HEK293T (cell line): ENCODE measurements at places on chromosomes 2 and 18.

DNA sequence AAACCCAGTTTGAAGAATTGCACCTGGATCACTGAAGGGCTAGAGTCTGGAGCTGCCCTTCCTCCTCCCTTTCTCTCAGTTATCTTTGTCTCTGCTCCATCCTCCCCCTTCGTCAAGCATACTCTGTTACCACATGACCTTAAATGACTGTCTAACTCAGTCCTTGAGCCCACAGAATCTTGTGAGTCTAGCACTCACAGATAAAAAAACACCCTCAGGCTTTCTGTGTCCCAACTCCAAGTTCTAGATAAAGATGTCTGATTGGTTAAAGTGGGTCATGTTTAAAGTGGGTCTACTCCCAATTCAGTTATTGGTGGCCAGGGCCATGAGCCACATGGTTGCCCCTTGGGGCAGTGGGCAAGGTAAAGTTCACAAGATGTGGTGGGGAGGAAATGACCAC, 53.5 kb upstream of the CYP1B1 start:
- no peak for DNase-seq

DNA sequence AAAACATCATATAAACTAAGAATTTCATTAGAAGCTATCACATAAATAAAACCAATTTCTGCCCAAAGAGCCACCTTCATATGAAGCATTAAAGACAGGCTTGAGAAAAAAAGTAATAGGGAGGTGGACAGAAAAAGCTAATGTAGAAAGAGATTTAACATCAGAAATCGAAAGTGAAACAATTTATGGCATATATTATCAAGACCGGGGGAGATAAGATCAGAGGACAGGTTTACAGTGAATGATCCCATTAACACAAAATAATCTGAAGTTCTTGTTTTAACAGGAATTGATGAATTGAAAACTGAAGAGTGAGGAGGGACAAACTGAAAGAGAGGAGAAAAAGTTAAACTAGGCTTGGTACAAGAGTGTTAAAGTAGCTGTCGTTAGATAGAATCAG, 786.3 kb upstream of the FSHR start:
- DNase-seq = no peak

DNA sequence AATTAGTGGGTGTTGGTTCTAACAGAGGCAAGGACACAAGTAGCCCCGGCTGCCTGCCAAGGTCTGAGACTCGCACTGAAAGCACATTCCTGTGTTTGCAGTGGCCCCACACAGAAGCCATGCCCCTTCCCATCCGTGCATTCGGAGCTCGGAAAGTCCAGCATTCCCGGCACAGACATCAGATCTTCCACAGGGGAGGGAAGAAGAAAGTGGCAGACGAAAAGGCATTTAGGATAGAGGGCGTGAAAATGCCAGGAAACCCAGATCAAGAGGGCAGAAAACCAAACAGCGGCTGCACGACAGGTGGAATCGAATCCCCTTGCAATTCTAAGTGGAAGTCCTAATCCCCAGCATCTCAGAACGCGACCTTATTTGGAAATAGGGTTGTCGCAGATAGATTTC, 105.5 kb upstream of the ASB18 start:
- DNase-seq = no peak

GRCh38 chr2:27681841-27682240, 18.2 kb downstream of the SLC4A1AP start:
- no peak for DNase-seq

GRCh38 chr2:202149155-202149762, 76.2 kb downstream of the KIAA2012 start:
- DNase-seq = no peak

GRCh38 chr2:42105330-42106256, 57.8 kb downstream of the PKDCC start:
- no peak for DNase-seq

DNA sequence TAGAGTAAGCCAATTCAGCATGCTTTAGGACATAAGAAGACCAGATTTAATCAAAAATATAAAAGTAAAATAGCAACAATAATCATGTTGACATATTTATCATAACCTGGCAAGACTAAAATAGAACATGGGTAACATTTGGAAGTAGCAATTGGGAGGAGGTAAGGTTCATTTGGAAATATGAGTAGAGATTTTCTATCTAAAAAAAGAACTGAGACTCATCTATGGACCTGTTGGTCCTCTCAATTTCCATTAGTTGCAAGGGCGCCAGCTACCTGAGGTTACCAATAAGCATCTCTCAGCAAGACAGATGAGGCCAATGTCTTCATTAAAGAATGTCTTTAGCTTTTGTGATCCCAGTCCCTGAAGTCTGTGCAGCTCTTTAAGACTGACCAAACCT, 196.0 kb downstream of the IRS1 start:
- DNase-seq = no peak

- no peak for DNase-seq
Measured at GRCh38 chr2:108588070-108588668, 53.9 kb downstream of the LIMS1 start.

DNA sequence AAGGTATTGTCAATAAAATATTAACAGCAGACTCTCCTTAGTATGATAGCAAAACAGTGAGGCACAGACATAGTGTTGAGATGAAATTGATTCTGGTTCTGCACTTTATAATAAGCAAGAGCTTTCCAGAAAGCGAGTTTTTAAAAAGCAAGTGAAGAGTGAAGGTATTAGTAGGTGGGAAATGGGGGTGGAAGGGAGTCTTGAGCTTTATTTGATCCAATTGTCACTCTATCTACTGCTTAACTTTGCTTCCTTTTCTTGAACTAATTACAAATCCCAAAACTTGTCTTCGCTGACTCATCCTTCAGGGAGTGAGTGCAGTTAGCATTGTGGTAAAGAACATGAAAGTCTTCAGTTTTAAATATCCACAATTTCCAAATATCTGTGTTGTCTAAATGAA, 120.6 kb upstream of the BOD1L2 start:
- no peak for DNase-seq

DNA sequence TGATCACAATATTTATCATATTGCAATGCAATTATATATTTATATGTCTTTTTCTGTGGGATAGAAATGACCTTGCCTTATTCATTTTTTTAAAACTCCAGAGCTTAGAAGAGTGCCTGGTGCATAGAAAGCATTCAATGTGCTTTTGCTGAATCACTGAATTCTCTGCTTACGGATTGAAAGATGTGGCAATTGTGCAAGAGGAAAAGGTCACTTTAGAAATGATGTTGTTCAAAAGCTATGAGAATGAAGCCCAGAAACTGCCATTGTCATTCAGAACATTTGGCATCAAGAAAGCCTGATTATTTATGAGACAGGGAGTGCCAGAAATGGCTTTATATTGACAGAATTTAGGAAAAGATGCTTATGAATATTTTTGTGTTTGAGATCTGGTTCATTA, 678.6 kb upstream of the CDH2 start:
- no peak for DNase-seq

DNA sequence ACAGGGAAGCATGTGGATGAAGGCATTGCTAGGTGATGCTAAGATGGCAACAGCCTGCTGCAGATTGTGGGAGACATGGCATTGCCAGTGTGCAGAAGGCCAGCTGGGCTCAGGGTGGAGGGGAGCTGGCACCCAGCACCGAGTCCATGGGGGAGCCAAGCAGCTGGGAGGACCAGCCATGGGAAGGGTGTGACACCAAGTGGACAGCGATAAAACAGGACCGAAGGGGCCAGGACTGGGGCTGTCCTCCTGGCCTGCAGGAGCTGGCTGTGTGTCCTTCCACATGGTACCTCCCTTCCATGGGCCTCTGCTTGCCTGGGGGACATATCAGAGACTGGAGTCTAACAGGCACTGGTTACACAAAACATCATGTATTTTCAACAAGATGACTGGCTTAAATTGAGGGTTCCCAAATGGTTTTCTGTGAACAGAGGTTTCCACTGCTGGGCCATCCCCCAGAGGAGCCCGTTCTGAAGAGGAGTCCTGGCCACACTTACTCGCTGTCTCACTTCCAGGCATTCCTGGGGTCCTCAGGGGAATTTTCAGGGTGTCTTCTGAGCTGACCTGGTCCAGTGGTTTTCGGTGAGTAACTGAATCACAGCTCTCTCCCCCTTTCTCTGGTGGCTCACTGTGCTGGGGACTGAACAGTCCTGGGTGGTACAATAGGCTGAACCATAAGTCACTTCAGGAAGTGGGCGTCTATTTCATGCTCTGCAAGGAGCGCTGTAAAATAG, 60.4 kb upstream of the TNP1 start:
- no peak for DNase-seq

DNA sequence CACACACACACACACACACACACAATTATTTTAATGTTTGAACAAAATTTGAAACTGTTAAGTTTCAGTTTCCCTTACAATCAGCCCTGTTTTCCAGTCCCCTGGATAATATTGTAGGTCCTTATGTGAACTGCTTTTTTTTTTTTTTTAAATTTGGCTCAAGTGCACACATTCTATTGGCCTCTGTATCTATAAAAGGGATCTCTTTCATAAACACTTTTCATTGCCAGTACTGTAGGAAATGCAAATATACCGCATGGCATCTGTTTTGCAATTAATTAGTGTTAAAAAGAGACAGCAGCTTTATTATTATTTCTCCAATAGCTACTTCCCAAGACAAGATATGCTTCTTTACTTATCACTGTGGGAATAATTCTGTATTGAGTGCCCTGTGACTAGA, 738.7 kb downstream of the EPHA4 start:
- no peak for DNase-seq

DNA sequence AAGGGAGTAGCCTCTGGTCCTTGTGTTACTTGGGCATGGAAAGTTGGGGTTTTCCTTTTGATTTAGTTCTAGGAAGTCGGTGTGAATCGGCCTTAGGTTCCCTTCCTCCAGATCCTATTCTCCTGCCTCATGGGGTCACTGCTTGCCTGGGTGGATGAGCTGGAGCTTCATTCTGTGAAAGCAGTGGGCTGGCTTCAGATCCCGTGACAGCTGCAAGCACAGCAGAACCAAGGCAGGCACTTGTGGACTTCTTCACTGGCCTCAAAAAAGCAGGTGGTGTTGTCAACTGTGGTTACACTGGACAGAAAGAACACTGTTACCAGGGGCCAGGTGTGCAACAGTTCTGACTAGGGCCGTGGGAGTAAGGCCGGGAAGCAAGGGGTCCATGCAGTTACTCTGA, 243.4 kb downstream of the LDLRAD4 start:
- DNase-seq = no peak

DNA sequence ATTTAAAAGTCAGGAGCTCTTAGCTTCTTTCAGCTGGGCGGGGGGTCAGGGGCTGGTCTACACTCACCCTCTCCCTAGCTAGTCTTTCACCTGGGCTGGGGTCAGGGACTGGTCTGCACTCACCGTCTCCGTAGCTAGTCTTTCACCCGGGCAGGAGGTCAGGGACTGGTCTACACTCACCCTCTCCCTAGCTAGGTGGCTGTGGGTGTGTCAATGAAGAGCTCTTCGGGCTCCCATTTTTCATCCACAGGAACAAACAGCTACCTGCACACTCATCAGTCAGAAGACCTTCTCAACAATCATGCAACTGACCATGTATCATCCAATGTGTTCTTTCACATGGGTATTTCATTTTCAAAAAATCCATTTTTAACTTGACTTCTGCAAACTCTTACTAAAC, 8.0 kb downstream of the CHST10 start:
- no peak for DNase-seq
